ENCODE measurements at places on chromosomes 4 and X.

- no peak for DNase-seq
Observed at GRCh38 chr4:26450418-26450817, 39.9 kb downstream of the CCKAR start.

DNA sequence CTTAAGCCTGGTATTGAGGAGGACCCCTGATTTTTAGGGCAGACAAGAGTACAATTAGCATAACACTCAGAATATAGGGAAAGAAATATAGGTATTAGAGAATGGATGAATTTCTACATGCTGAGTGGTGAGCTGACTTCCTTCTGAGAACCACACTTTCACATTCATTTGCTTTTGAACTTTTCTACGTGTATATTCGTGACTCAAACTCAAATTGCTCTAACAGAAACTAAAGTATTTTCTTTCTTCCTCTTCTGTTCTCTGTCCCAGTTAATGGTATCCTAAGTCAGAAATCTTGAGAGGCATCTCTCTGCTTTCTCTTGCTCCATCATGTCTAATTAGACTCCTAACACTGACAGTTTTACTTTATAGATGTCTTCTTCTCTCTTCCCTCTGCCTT is 103.2 kb upstream of the CITED1 start:
- DNase-seq: no peak

DNA sequence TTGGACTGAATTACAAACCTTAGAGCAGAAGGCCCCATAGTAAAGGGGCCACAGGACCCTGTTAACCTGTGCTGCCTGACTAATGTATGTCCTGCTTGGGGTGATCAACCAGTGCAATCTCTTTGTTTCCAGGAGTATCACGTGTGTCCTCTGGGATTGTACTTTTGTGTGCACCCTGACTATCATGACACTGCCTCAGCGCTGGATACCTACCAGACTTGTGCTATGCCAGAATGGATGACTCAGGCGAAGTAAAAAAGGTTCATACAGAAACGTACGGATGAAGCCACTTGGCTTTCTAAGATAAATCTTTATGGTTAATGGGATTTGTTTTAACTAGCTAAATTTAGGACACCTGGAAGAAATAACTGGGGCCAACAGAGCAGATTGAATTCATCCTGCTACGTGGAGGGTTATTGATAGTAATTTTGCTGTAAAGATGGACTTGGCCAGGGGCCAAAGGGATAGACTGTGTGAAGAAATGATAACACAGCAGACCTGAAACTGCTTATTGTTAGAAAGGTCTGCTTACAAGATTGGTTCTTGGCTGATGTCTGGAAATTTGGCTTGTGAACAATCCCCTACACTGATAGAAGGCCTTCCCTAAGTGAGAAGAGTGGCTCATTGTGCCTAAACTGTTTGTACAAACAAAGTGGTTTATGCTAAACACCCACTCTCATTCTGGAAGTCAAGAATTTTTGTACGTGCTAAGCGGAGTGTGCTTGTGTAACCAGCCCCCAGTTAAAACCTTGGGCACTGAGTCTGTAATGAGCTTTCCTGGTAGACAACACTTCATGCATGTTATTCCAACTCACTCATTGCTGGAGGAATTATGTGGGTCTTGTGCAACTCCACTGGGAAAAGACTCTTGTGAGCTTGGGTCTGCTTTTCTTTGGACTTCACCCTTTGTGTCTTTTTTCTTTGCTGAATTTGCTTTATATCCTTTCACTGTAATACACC is 750.5 kb upstream of the HTR2C start:
- DNase-seq: no peak

DNA sequence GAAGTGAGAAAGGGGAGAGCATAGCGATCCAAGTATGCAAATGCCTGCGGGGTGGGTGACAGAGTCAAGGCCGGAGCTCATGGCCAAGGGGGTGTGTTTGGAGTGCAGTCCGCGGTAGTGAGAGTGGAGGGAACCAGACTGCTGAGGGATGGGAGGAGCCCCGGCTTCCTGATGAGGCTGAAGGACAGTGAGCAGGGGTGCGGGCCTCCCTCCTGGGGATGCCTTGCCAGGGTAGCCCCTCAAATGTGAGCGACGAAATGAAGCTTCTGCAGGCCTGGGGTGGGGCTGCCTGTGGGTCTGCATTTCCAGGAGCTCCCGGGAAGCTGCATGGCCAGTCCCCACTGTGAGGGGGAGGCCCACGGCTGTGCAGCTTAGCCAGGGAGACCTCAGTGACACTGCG is 45.0 kb downstream of the PSAPL1 start:
- DNase-seq: no peak

GRCh38 chr4:152099061-152099425 is 338.2 kb upstream of the GATB start:
- DNase-seq: no peak

GRCh38 chrX:101368800-101369199 is 17.2 kb downstream of the BTK start:
- DNase-seq: no peak

GRCh38 chrX:131277543-131278136 is 11.5 kb downstream of the IGSF1 start:
- DNase-seq: no peak

DNA sequence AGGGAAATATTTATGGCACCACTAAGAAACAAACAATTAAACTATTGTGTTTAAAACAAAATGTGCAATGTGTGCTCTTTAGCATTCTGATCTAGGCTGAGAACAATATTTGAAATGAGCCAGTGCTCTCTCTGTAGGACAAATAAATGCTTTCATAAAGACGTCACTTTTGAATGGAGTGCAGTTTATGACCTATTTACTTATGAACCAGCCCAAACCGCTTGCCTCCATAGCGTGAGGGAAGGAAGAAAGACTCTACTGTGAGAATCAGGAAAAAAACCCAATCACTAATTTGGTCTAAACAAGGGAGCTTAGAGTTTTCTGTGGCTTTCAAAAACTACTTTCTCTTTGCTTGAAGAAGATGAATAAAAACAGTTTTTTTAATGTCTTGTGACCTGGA is 39.4 kb downstream of the SAT1 start:
- DNase-seq: no peak

GRCh38 chr4:121064482-121064881 is 7.9 kb downstream of the NDNF start:
- DNase-seq: no peak
